ENCODE measurements at places on chromosomes 3 and 15. TPM values are rescaled to one million over a fixed set of nuclear protein-coding genes. Genes with fewer than 3 reads are reported as not detected.

- H3K27me3 ChIP-seq, result no peaks in the 10 kb centered on the region
- H3K4me3 ChIP-seq, result no peak overlapping the region
- H3K27ac ChIP-seq, result no peak overlapping the region
- no peak for DNase-seq
- no peaks in the 10 kb centered on the region for H3K36me3 ChIP-seq
These were observed 462.4 kb upstream of the THBS1 start for GRCh38 chr15:39118510-39118909.

DNA sequence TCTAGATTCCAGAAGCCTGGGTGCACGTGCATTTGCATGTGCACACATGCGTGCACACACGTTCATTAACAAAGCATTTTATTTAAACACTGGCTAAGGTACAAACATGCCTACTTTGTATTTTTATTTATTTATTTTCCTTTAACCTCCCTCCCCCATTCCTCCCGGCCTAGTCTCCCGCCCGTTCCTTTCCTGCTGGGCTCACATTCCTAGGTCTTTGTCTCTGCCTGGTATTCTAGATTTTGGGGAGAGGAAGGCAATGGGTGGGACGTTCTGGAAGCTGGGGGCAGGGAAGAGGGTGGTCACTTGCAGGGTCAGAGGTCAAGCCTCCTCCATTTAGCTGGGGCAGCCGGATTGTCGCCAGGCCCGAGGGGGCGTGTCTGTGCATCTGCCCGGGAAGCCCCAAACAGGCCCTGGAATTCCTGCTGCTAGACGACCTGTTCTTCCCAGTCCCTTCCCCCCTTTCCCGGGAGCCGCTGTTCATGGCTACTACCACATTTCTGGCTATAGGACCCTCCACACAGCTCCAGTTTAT lies 51.8 kb downstream of the TRIM71 start:
- H3K27me3 ChIP-seq, result no peaks in the 10 kb centered on the region
- H3K4me1 ChIP-seq, result peaks cover 29% of the 10 kb centered on the region
- no peak overlapping the region for H3K27ac ChIP-seq
- H3K4me3 ChIP-seq, result no peak overlapping the region
- DNase-seq, result no peak

- H3K36me3 ChIP-seq, result no peaks in the 10 kb centered on the region
- no peak overlapping the region for H3K27ac ChIP-seq
- no peak for DNase-seq
- H3K4me1 ChIP-seq, result peaks cover 6% of the 10 kb centered on the region
- no peak overlapping the region for H3K4me3 ChIP-seq
These were observed 3.9 kb upstream of the FGF12 start for GRCh38 chr3:192731233-192731632.

CLDN18 gene
- 497 TPM for total RNA-seq

DNA sequence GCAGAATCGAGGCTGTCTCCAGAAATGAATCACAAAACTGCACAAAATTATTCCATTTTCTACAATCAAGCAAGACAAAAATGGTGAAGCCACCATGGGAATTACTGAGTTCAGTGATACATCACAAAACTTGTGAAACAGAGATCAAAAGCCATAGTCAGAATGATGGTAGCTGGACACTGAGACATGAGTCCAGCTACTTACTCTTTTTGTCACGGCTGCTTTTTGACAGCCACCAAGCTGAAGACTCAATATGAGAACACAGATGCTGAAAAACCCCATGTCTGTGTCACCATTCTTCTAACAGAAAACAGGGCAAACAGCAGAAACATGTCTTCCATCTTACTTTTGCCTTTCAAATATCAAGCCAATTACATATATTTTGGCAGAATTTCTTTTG lies 237.6 kb downstream of the LPP start:
- no peak overlapping the region for H3K4me3 ChIP-seq
- H3K36me3 ChIP-seq, result no peaks in the 10 kb centered on the region
- DNase-seq, result no peak

GRCh38 chr3:129121792-129122411 lies at the start of gene RAB43:
TSS of gene RAB43 (minus strand) at chr3:129121804. CDS start at chr3:129121489, 315 bp downstream.
- H3K36me3 ChIP-seq, result no peaks in the 10 kb centered on the region
- peaks cover 50% of the 10 kb centered on the region for H3K4me1 ChIP-seq
- DNase-seq, result peak; percentile 93
- H3K27ac ChIP-seq, result peak within 1 kb of the TSS; percentile 95
- no peaks in the 10 kb centered on the region for H3K27me3 ChIP-seq
- H3K4me3 ChIP-seq, result peak within 1 kb of the TSS; percentile 90

TGM4 gene
- not detected for total RNA-seq

DNA sequence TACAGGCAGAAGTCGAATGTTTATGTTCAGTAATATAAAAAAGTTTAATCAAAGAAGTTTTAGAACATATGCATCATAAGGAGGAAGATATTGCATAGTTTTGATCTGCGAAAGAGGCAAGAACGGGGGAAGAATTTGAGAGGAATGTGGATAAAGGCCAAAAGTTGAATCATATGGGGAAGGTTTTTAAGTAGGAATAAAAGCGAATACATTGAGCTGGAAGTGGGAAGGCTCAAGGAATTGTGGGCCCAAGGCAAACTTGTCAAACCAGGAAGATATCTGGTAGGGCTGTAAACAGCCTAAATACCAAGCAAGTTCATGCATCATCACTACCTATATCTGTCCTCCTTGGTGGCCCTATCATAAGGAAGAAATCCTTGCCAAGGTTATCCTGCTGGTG lies 186.9 kb downstream of the MAGI1 start:
- DNase-seq, result no peak
- no peaks in the 10 kb centered on the region for H3K27me3 ChIP-seq
- no peak overlapping the region for H3K27ac ChIP-seq
- H3K36me3 ChIP-seq, result no peaks in the 10 kb centered on the region
- H3K4me1 ChIP-seq, result peaks cover 11% of the 10 kb centered on the region

UROC1 gene
- total RNA-seq, result not detected

- no peak overlapping the region for H3K27ac ChIP-seq
- H3K27me3 ChIP-seq, result no peaks in the 10 kb centered on the region
- H3K4me3 ChIP-seq, result no peak overlapping the region
- peak; percentile 39 for DNase-seq
These were observed 5.8 kb downstream of the FMN1 start for GRCh38 chr15:33188641-33189257.

RTP3 gene
- not detected for total RNA-seq

- peaks cover 74% of the 10 kb centered on the region for H3K4me1 ChIP-seq
- H3K4me3 ChIP-seq, result no peak overlapping the region
- H3K27ac ChIP-seq, result peak overlapping the region; percentile 33
- no peak for DNase-seq
- no peaks in the 10 kb centered on the region for H3K36me3 ChIP-seq
- no peaks in the 10 kb centered on the region for H3K27me3 ChIP-seq
These were observed 20.6 kb downstream of the SMAD3 start for GRCh38 chr15:67085818-67086636.

- no peaks in the 10 kb centered on the region for H3K27me3 ChIP-seq
- no peak for DNase-seq
- H3K27ac ChIP-seq, result peak overlapping the region; percentile 84
- peaks cover 87% of the 10 kb centered on the region for H3K4me1 ChIP-seq
- no peak overlapping the region for H3K4me3 ChIP-seq
These were observed 54.5 kb downstream of the CACNA2D2 start for GRCh38 chr3:50448752-50449539.

- H3K36me3 ChIP-seq, result peaks cover 16% of the 10 kb centered on the region
- no peaks in the 10 kb centered on the region for H3K4me1 ChIP-seq
- no peak for DNase-seq
- H3K4me3 ChIP-seq, result no peak overlapping the region
These were observed 27.9 kb downstream of the EHD4 start for GRCh38 chr15:41944313-41944940.

DNA sequence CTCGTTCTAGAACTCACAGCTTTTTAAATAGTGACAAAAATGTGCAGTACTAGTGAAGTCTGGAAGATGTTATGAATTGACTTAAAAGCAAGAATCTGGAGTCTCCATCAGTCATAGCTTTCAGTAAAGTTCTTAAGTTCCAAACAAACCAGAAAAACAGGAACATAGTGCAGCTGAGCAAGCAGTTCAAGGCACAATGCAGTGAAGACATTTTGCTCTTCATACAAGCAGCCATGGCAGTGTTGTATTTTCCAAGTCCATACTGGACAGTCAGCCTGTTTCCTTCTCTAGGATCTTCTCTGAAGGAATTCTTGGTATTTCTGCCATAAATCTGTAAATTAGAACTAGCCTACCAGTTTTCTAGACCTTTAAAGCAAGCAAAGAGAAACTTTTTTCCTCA lies 90.5 kb downstream of the LRRC28 start:
- peaks cover 8% of the 10 kb centered on the region for H3K4me1 ChIP-seq
- H3K36me3 ChIP-seq, result no peaks in the 10 kb centered on the region
- DNase-seq, result no peak
- no peak overlapping the region for H3K4me3 ChIP-seq
- H3K27ac ChIP-seq, result no peak overlapping the region
- no peaks in the 10 kb centered on the region for H3K27me3 ChIP-seq

CYP1A2 gene
- 0.80 TPM for total RNA-seq

TM6SF1 gene
- total RNA-seq, result 7.5 TPM

DNA sequence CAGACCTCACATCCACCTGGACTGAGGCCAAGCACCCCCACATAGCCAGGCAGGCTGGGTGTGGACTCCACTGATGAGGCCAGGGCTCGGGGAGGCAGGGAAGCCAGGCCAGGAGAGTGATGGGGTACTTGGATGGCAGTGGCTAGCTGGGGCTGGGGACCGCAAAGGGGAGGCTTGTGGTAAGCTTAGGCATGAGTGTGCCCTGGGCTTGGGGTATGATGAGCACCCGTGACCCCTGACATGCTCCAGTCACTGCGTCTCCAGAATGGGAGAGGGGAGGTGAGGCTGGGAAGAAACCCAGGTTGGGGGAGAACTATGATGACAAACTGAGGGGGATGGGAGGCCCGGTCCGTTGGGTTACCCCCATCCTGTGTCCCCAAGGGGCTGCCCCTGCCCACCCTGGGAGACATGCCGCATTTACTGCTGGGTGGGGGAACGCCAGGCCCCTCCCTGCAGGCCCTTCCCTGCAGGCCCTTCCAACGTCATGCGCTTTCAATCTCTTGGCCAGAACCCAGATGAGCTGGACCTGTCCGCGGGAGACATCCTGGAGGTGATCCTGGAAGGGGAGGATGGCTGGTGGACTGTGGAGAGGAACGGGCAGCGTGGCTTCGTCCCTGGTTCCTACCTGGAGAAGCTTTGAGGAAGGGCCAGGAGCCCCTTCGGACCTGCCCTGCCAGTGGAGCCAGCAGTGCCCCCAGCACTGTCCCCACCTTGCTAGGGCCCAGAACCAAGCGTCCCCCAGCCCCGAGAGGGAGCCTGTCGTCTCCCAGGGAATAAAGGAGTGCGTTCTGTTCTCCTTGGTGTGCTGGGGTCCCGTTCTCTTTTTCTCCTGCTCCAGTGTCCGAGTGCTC lies 34.1 kb downstream of the TSPAN3 start:
- DNase-seq, result no peak
- H3K27me3 ChIP-seq, result no peaks in the 10 kb centered on the region
- peaks cover 6% of the 10 kb centered on the region for H3K4me1 ChIP-seq
- H3K27ac ChIP-seq, result no peak overlapping the region
- peaks cover 20% of the 10 kb centered on the region for H3K36me3 ChIP-seq
- H3K4me3 ChIP-seq, result no peak overlapping the region

SLC7A14 gene
- total RNA-seq, result 0.03 TPM

- H3K4me3 ChIP-seq, result no peak overlapping the region
- no peaks in the 10 kb centered on the region for H3K27me3 ChIP-seq
- H3K36me3 ChIP-seq, result no peaks in the 10 kb centered on the region
- no peaks in the 10 kb centered on the region for H3K4me1 ChIP-seq
- H3K27ac ChIP-seq, result no peak overlapping the region
These were observed 70.8 kb downstream of the RAB11A start for GRCh38 chr15:65939901-65940617.

DNA sequence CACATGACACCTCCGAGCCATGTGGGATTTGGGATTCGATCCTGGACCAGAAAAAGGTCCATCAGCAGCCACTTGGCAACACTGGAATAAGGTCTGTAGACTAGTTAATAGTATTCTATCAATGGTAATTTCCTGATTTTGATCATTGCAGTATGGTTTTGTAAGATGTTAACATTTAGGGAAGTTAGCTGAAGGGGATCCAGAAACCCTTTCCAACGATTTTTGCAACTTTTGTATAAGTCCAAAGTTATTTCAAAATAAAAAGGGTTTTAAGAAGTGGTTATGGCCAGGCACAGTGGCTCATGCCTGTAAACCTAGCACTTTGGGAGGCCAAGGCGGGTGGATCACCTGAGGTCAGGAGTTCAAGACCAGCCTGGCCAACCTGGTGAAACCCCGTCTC lies 10.2 kb downstream of the BDH1 start:
- H3K4me1 ChIP-seq, result no peaks in the 10 kb centered on the region
- H3K36me3 ChIP-seq, result no peaks in the 10 kb centered on the region
- no peak for DNase-seq
- H3K27me3 ChIP-seq, result no peaks in the 10 kb centered on the region
- H3K27ac ChIP-seq, result no peak overlapping the region

GRCh38 chr3:56321383-56321782 lies 146.9 kb downstream of the ERC2 start:
- no peak overlapping the region for H3K4me3 ChIP-seq
- no peaks in the 10 kb centered on the region for H3K4me1 ChIP-seq
- H3K27me3 ChIP-seq, result no peaks in the 10 kb centered on the region
- no peaks in the 10 kb centered on the region for H3K36me3 ChIP-seq
- DNase-seq, result no peak
- no peak overlapping the region for H3K27ac ChIP-seq

All from upper lobe of left lung (tissue), 6 donors.